Ascending aorta (tissue), 2 donors: ENCODE measurements at places on chromosomes 16 and 17. TPM values are rescaled to one million over a fixed set of nuclear protein-coding genes. Genes with fewer than 3 reads are reported as not detected.

Gene BAHCC1
- total RNA-seq, result 29.1 TPM

DNA sequence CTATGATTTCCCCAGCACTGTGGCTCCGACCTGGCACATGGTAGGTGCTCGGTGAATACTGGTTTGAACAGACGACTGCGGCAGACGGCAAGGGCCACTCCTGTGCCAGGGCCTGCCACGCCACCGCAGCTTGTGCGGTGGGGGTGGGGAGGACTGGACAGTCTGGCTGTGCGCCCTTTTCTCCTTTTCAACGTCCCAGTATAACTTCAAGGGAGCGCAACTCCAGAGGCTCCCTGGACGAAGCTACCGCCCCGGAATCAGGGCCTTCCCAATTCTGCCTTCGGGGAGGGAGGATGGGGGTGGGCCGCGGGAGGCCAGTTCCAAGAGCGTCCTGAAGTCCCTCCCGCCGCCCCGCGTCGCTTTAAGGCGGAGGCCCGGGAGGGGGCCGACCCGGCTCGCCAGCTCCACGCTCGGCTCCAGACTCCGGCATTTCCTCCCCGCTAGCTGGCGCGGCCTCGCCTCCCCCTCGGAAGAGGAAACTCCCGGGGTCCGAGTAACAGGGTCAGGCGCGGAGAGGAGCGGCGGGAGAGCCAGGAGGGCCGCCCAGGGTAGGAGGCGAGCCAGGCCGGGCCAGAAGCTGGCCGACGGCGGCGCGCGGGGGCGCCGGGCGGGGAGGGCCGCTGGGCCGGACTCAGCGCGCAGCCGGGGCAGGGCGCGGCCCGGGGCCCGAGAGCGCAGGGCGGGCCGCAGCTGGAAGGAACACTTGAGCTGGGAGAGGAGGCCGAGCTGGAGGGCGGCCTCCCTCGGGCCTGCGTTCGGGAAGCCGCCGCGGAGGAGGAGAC is at the start of gene ITPRIPL2:
Gene ITPRIPL2, plus strand, starts transcription at position 388 of the 782 bp plus-strand sequence. CDS start 498 bp downstream, outside the sequence.
- H3K4me3 ChIP-seq, result peak within 1 kb of the TSS; percentile 75
- peaks cover 22% of the 10 kb centered on the region for H3K36me3 ChIP-seq

GRCh38 chr17:57352665-57353175 is 96.4 kb downstream of the MSI2 start:
- no peaks in the 10 kb centered on the region for H3K4me1 ChIP-seq
- peaks cover 8% of the 10 kb centered on the region for H3K36me3 ChIP-seq
- H3K27ac ChIP-seq, result no peak overlapping the region
- no peaks in the 10 kb centered on the region for H3K27me3 ChIP-seq
- no peak overlapping the region for H3K4me3 ChIP-seq

GRCh38 chr16:30637944-30638343 is 12.8 kb upstream of the PRR14 start:
- H3K27me3 ChIP-seq, result no peaks in the 10 kb centered on the region
- H3K4me1 ChIP-seq, result peaks cover 9% of the 10 kb centered on the region
- H3K27ac ChIP-seq, result no peak overlapping the region
- H3K4me3 ChIP-seq, result no peak overlapping the region

- no peak overlapping the region for H3K4me3 ChIP-seq
- H3K36me3 ChIP-seq, result no peaks in the 10 kb centered on the region
- H3K27me3 ChIP-seq, result no peaks in the 10 kb centered on the region
- H3K4me1 ChIP-seq, result no peaks in the 10 kb centered on the region
- no peak for DNase-seq
These were observed 31.1 kb downstream of the RPH3AL start for GRCh38 chr17:321386-321941.

Gene GLYR1
- total RNA-seq, result 39.2 TPM

Gene NEUROD2
- not detected for total RNA-seq

GRCh38 chr16:28164140-28164539 is 47.6 kb downstream of the XPO6 start:
- no peaks in the 10 kb centered on the region for H3K4me1 ChIP-seq
- no peaks in the 10 kb centered on the region for H3K27me3 ChIP-seq
- peaks cover 54% of the 10 kb centered on the region for H3K36me3 ChIP-seq
- DNase-seq, result no peak
- peak overlapping the region; percentile 50 for H3K27ac ChIP-seq

GRCh38 chr16:50445621-50446555 is 77.1 kb upstream of the BRD7 start:
- no peak overlapping the region for H3K4me3 ChIP-seq
- H3K27me3 ChIP-seq, result no peaks in the 10 kb centered on the region
- no peaks in the 10 kb centered on the region for H3K36me3 ChIP-seq
- H3K4me1 ChIP-seq, result no peaks in the 10 kb centered on the region
- no peak overlapping the region for H3K27ac ChIP-seq
- peak; percentile 52 for DNase-seq

Gene SLC47A1
- total RNA-seq, result 0.64 TPM

Gene NTN1
- 29.6 TPM for total RNA-seq

Gene PAFAH1B1
- 29.6 TPM for total RNA-seq

Gene KCNJ2
- 7.5 TPM for total RNA-seq

Gene TBC1D3E
- not detected for total RNA-seq

Gene EIF1
- total RNA-seq, result 102 TPM

- H3K4me1 ChIP-seq, result peaks cover 44% of the 10 kb centered on the region
- DNase-seq, result no peak
- peaks cover 28% of the 10 kb centered on the region for H3K36me3 ChIP-seq
- H3K27ac ChIP-seq, result no peak overlapping the region
These were observed 27.3 kb downstream of the ANKFY1 start for GRCh38 chr17:4236456-4236855.

GRCh38 chr17:860805-861204 is 78.7 kb downstream of the MRM3 start:
- H3K4me1 ChIP-seq, result peaks cover 7% of the 10 kb centered on the region
- no peaks in the 10 kb centered on the region for H3K27me3 ChIP-seq
- no peak overlapping the region for H3K4me3 ChIP-seq
- no peak for DNase-seq
- no peak overlapping the region for H3K27ac ChIP-seq
- H3K36me3 ChIP-seq, result no peaks in the 10 kb centered on the region

- peak overlapping the region; percentile 28 for H3K4me3 ChIP-seq
- no peaks in the 10 kb centered on the region for H3K36me3 ChIP-seq
- peaks cover 18% of the 10 kb centered on the region for H3K4me1 ChIP-seq
- DNase-seq, result no peak
- H3K27ac ChIP-seq, result peak overlapping the region; percentile 81
- no peaks in the 10 kb centered on the region for H3K27me3 ChIP-seq
These were observed 9.9 kb downstream of the CENPX start for GRCh38 chr17:82012640-82013295.

DNA sequence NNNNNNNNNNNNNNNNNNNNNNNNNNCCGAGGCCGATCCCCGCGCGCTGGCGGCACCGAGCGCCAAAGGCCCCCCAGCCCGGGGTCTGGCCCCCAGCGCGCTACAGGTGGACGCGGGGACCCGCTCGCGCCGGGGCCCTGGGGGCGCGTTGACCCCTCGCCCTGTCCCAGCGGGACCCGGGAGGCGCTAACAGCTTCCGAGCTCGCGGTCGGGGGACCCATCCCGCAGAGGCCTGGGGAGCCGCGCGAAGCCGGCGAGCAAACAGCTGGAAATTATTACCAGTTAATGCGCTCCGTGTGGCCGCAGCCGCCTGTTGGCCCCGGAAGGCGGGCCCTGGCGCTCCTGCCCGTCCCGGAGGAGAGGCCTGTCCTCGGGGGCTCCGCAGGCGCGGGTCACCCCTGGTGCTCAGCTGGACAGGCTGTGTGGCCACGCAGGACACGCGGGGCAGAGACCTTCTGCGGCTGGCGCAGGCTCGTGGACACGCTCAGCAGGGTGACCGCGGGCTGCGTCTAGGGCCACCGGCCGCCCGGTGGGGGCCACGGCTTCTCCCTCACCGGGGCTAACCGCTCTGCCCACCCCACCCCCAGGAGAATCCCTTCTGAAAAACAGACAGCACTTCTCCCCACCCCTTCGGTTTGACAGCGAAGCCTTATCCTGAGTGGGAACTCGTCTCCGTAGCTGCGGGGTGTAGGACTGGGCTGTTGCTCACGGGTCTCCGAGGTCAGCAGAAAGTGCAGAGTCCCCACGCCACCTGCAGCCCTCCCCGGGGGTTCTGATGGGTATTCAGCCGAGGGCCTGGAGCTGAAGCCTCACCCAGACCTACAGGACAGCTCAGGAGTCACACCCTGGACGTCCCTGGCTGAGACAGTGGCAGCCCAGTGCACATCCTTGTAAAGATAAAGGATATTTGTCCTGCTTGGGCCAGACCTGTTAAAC is 138.7 kb upstream of the RPH3AL start:
- peak overlapping the region; percentile 35 for H3K27ac ChIP-seq
- H3K4me1 ChIP-seq, result peaks cover 8% of the 10 kb centered on the region
- no peaks in the 10 kb centered on the region for H3K27me3 ChIP-seq
- peak overlapping the region; percentile 41 for H3K4me3 ChIP-seq

- peak; percentile 16 for DNase-seq
- no peaks in the 10 kb centered on the region for H3K36me3 ChIP-seq
- H3K4me3 ChIP-seq, result peak overlapping the region; percentile 10
These were observed 7.4 kb upstream of the DHRS7B start for GRCh38 chr17:21119247-21119918.

Gene AXIN2
- total RNA-seq, result 27.5 TPM

Gene HOXB8
- not detected for total RNA-seq

- no peak overlapping the region for H3K27ac ChIP-seq
- no peaks in the 10 kb centered on the region for H3K4me1 ChIP-seq
- H3K4me3 ChIP-seq, result no peak overlapping the region
- no peaks in the 10 kb centered on the region for H3K36me3 ChIP-seq
- DNase-seq, result no peak
These were observed 131.7 kb upstream of the SOX9 start for GRCh38 chr17:71989117-71989516.

Gene BICDL2
- not detected for total RNA-seq

Gene MLST8
- 23.7 TPM for total RNA-seq

- DNase-seq, result peak; percentile 67
- H3K27me3 ChIP-seq, result no peaks in the 10 kb centered on the region
- no peak overlapping the region for H3K27ac ChIP-seq
- H3K4me3 ChIP-seq, result peak overlapping the region; percentile 52
- no peaks in the 10 kb centered on the region for H3K36me3 ChIP-seq
These were observed 120.9 kb downstream of the MRM1 start for GRCh38 chr17:36722121-36722902.

- no peak overlapping the region for H3K4me3 ChIP-seq
- no peak for DNase-seq
- H3K27me3 ChIP-seq, result no peaks in the 10 kb centered on the region
- H3K36me3 ChIP-seq, result no peaks in the 10 kb centered on the region
These were observed 2.7 kb downstream of the WWOX start for GRCh38 chr16:78102122-78102660.

DNA sequence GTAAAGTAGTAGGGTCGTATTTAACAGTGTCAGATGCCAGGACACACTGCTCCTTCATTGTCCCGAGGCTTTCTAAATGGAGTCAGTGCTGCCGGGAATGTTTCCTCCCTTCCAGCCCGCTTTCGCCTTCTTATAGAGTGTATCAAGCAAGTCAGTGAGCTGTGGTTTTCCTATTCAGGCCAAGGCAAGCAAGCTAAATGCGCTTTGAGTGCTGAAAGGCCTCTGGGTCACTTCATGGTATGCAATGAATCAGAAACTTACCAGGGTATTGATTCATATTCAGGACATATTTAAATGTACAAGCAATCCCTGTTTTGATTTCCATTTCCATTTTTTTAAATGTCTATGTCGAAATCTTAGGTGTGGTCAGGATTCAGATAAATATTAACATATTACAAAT is 327.9 kb upstream of the SOX9 start:
- no peaks in the 10 kb centered on the region for H3K27me3 ChIP-seq
- H3K4me3 ChIP-seq, result no peak overlapping the region
- no peaks in the 10 kb centered on the region for H3K4me1 ChIP-seq
- no peak overlapping the region for H3K27ac ChIP-seq
- no peak for DNase-seq
- no peaks in the 10 kb centered on the region for H3K36me3 ChIP-seq

DNA sequence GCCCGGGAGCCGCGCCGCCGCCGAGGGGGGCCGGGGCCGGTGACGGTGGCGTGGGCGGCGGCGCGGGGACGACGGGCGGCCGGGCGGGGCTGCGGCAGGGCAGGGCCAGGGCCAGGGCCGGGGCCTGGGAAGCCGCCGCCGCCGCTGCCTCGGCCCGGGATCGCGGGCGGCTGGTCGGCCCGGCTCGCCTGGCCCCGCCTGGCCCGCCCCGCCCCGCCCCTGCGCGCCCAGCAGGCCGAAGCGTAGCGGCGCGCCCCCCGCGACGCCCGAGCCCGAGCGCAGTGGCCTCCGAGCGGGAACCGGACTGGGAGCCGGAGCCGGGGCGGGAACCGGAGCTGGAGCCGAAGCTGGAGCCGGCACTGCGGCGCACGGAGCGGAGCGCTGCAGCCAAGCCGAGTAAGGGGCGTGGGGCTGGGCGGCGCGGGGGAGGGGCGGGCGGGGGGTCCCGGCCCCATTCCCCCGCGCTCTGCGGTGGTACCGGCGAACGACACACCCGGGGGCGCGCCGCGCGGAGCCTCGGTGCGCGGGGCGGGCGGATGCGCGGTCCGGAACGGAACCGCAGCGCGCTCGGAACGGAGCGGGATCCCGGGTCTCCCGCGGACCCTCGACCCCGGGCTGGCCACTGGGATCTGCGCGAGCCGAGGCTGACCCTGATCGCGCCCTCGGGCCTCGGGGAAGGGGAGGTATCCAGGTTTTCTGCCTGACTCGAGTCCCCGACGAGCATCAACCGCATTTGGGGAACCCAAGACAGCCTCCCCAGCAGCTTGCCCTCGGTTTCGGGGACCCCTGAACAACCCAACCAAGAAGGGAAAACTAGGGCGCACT is at the start of gene BEAN1:
Gene BEAN1, plus strand, starts transcription at position 260 of the 825 bp plus-strand sequence. CDS start 10,382 bp downstream, outside the sequence.
- no peaks in the 10 kb centered on the region for H3K36me3 ChIP-seq
- H3K4me3 ChIP-seq, result peak within 1 kb of the TSS; percentile 90
- peak; percentile 63 for DNase-seq
- H3K27ac ChIP-seq, result no peak within 1 kb of the TSS
- peaks cover 7% of the 10 kb centered on the region for H3K27me3 ChIP-seq

Gene CX3CL1
- 251 TPM for total RNA-seq

Gene KRTAP4-5
- not detected for total RNA-seq

- DNase-seq, result no peak
- no peaks in the 10 kb centered on the region for H3K36me3 ChIP-seq
- no peaks in the 10 kb centered on the region for H3K27me3 ChIP-seq
- no peaks in the 10 kb centered on the region for H3K4me1 ChIP-seq
- no peak overlapping the region for H3K4me3 ChIP-seq
These were observed 488.5 kb upstream of the SOX9 start for GRCh38 chr17:71632328-71632727.

DNA sequence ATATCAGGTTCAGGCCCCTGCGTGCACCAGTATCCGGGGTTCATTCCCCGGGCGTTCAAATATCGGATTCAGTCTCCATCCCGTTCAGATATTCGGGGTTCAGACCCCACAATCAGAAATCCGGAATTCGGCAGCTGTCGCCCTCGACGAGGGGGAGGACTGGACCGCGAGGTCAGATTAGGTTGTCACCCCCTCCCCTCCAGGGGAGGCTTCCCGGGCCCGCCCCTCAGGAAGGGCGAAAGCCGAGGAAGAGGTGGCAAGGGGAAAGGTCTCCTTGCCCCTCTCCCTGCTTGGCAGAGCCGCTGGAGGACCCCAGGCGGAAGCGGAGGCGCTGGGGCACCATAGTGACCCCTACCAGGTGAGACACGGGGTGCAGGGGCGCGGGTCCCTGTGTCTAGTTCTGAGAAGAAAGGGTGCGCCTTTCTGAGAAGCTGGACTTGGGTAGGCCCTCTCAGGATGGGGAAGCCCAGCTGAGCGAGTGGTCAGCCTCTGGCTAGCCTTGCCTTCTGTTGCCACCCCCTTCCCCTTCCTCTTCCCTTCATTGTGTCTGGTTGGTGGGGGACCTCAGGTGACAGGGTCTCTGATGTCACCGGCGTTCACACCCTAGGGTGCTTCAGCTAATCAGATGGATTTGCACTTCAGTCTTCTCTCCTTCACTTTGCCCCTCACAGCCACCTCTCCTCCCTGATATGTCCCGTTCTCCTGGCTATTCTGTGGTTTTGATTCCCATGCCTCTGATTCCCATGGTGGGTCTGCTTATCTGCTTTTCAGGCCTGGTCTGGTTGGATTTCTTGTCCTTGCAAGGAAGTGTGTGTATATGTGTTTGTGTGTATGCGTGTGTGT is 844 bp downstream of the TAOK2 start:
- peaks cover 24% of the 10 kb centered on the region for H3K4me1 ChIP-seq
- no peak for DNase-seq
- H3K27ac ChIP-seq, result peak overlapping the region; percentile 85
- H3K27me3 ChIP-seq, result no peaks in the 10 kb centered on the region
- peaks cover 25% of the 10 kb centered on the region for H3K36me3 ChIP-seq
